ENCODE measurements at places on chromosomes 2 and 18. TPM values are rescaled to one million over a fixed set of nuclear protein-coding genes. Genes with fewer than 3 reads are reported as not detected.

DNA sequence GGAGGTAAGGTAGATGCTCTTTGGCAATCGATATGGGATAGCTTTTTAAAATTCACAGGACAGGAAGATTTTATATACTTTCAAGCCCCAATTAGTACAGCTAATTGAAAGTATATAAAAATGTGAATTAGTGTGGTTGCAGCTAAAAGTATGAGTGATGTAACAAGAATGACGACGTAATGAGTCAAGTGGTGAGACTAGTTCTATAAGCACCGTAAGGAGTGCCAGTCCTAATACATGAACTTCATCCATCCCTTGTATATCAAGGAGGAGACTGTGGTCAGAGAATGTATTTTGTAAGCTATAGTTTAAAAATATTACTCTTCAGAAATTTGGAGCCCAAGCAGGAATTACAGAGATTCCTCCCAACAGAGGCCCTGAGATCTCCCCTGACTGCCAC is 25.8 kb downstream of the DNAJC27 start:
- no peaks in the 10 kb centered on the region for H3K27me3 ChIP-seq
- no peak for DNase-seq
- H3K27ac ChIP-seq, result no peak overlapping the region

DNA sequence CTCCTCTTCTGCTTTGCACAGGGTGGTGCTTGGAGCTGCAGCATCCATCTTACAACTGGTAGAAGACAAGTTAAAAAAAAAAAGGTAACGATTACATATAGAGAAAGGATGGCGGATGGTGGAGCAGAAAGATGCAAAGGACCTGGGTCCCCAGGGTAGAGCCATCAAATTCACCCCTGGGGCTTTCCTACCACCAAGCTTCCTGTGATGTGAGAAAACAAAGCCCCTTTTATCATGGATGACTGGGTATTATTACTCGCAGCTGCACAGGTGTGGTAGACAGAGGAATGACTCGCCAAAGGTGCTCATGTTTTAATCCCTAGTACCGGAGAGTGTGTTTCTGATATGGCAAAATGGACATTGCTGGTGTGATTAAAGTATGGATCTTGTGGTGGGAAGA is 1.3 kb upstream of the ACOXL start:
- H3K36me3 ChIP-seq, result no peaks in the 10 kb centered on the region
- H3K4me1 ChIP-seq, result peaks cover 14% of the 10 kb centered on the region
- DNase-seq, result no peak
- no peak overlapping the region for H3K27ac ChIP-seq
- peaks cover 10% of the 10 kb centered on the region for H3K27me3 ChIP-seq

- H3K27ac ChIP-seq, result no peak overlapping the region
- H3K4me3 ChIP-seq, result no peak overlapping the region
- peaks cover 10% of the 10 kb centered on the region for H3K4me1 ChIP-seq
Measured at GRCh38 chr2:165587335-165587938, 117.9 kb downstream of the CSRNP3 start.

Gene MYL1
- not detected for total RNA-seq

DNA sequence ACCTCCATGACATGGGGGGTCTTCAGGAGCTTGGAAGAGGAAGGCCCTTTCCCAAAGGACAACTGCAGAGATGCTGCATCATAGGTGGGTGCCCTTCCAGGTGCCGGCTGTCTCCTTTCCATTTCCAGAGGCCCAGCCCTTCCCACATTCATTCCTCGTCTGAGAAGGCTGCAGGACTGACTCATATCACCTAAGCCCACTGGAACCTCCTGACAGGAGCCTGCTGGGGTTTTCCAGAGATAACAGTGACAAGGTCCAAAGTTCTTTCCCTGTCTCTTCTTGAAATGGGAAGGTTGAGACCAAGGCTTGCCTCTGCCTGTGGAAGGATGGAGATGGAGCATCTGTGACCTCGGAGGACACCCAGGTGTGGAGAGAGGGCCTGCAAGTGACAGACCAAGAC is 3.6 kb upstream of the PRSS56 start:
- no peak overlapping the region for H3K4me3 ChIP-seq
- H3K27ac ChIP-seq, result no peak overlapping the region
- no peaks in the 10 kb centered on the region for H3K4me1 ChIP-seq
- peaks cover 1% of the 10 kb centered on the region for H3K27me3 ChIP-seq

Gene REG1B
- 5.2 TPM for total RNA-seq
